ENCODE measurements at places on chromosomes 5 and 9.
A peak's percentile ranks its signal among the peaks of the same experiment; 100 is the strongest.

GRCh38 chr9:132472199-132472598, 62.2 kb downstream of the CFAP77 start:
- no peak for DNase-seq

DNA sequence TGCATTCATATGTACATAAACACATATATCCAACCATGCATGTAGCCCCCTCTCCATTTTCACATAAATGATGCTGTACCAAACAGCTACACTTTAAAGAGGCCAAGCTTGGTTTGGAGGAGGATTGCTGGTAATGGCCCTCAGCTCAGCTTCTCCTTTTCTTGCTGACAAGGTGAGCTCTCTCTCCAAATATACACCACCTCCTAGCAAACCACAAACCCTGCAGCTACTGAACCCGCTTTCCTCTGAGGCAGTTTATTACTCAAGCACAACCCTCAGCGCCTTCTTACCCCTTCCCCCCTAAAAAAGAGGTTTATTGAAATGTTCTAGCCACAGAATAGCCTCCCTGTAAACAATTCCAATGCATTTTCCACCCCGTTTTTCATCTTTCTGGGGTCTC, 54.0 kb downstream of the ALG2 start:
- DNase-seq = no peak

- no peak for DNase-seq
These were observed 18.5 kb downstream of the P4HA2 start for GRCh38 chr5:132209131-132209530.

- no peak for DNase-seq
These were observed 61.1 kb upstream of the IL6ST start for GRCh38 chr5:56055859-56056258.

GRCh38 chr5:104955479-104955878, 1392.9 kb upstream of the NUDT12 start:
- DNase-seq = peak; percentile 5

DNA sequence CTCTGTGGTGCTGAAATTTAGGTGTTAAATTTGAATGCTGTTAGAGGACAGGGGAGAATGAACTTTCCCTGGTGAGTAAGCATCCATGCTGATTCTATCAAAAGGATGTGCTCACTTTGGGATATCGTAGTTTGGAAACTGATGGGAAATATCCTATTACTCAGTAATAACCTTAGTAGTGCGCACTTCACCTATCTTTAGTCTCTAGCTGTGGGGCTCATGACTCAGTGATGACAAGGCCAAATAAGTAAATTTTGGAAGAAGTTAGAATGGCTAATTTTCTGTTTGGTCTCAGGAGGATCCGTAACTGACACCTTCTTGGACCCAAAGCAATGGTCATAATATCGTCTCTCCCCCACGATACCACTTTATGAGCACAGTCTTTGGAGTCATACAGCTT, 448.4 kb downstream of the PSAT1 start:
- DNase-seq = no peak
